ENCODE measurements at places on chromosomes 4 and X.

GRCh38 chrX:145506214-145506613 lies 258.9 kb downstream of the SPANXN1 start:
- no peak for DNase-seq

DNA sequence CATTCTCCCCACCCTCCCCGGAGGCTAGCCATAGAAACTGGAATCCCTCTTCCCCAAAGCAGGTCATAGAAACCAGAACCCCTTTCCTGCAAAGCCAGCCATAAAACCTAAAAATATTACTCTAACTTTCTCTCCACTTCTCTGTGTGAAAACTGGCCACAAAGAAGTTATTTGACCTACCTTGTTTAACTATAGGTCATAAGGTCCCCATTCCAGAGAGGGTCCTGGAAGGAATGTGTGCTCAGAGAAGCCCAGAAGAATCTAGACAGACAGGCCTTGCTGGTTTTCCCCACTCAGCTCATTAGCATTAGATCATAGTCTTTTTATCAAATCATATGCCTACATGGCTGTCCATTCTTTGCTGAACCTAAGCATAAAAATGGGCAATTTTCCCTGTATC lies 52.8 kb upstream of the TEX13A start:
- DNase-seq, result no peak

- DNase-seq, result no peak
These were observed 316.7 kb downstream of the ARHGAP10 start for GRCh38 chr4:148048598-148048997.

DNA sequence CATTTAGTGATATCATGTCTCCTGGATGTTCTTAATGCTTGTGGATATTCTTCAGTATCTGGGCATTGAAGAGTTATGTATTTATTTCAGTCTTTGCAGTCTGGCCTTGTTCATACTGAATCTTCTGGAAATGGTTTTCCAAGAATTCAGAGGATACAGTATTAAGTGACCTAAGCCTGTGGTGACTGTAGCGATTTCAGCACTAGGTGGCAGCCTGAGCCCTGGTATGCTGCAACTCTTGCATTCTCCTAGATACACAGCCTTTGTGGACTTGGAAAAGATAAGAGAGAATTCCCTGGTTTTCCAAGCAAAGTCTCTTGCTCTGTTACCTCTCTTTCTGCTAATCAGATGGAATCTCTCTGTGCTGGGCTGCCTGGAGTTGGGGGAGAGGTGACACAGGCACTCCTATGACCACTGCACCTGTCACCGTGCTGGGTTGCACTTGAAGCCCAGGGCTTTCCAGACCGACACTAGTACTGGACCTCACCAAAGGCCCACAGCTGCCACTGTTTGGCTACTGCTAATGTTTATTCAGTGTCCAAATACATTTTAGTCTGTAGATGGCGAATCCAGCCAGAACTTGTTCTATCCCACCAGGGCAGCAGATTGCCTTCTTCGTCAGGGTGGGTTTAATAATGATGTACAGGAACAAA lies 19.3 kb upstream of the SPIN2A start:
- peak; percentile 7 for DNase-seq

- no peak for DNase-seq
These were observed 13.5 kb downstream of the AMMECR1 start for GRCh38 chrX:110304371-110304770.

DNA sequence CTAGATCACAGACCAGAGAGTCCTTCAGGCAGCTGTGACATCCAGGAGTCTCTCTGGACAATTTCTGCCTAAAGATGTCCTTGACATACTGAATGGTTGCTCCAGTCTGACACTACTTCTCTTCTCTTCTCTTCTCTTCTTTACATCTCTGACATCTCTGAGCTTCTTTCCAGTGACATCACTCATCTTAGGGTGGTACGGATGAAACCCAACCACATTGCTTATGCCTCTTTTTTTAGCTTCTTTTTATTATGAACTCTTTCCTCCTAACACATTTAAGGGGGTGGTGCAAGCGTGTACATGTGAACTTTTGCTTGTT lies 39.4 kb upstream of the IRF2 start:
- DNase-seq, result no peak

GRCh38 chrX:112846187-112846586 lies 5.6 kb upstream of the AMOT start:
- no peak for DNase-seq

DNA sequence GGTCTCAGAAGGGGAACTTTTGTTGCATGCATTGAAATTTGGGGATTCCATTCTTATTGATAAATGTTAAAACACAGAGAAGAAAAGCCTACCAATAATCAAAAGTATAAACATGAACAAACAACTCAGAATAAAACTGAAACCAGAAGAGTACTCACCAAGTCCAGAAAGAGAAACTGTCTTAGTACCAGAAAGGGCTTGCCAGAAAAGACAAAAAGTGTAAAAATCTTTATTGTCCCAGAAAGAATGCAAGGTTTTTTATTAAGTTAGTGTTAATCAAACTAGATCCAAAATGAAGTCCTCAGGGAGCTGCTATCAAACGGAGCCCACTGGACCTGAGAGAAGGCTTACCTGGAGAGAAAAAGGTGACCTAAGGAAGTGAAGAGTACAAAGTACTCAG lies 897.5 kb downstream of the PCDH7 start:
- no peak for DNase-seq

- no peak for DNase-seq
These were observed 301.6 kb upstream of the DDX53 start for GRCh38 chrX:22698151-22698550.

- DNase-seq, result no peak
These were observed 9.2 kb downstream of the MAMLD1 start for GRCh38 chrX:150372280-150372679.

- no peak for DNase-seq
These were observed 516.1 kb upstream of the ZFP42 start for GRCh38 chr4:187479511-187479910.

GRCh38 chrX:11663875-11664210 lies 1.9 kb downstream of the ARHGAP6 start:
- peak; percentile 52 for DNase-seq

GRCh38 chr4:141713185-141713584 lies 76.8 kb downstream of the IL15 start:
- no peak for DNase-seq

DNA sequence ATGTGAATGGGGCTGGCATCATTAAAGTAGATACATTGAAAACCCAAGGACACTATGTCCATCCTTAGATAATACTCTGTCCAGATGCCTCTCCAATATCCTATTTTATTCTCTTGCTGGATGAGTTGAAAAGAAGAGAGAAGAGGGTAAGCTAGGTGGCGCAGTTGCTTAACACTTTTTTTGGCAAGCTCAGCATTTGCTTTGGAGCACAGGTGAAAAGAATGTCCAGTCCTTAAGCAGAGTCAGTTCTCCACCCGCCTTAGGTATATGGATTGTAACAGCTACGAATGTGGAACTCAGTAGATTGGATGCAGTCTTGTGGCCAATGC lies 208.4 kb downstream of the NWD2 start:
- DNase-seq, result peak; percentile 78

DNA sequence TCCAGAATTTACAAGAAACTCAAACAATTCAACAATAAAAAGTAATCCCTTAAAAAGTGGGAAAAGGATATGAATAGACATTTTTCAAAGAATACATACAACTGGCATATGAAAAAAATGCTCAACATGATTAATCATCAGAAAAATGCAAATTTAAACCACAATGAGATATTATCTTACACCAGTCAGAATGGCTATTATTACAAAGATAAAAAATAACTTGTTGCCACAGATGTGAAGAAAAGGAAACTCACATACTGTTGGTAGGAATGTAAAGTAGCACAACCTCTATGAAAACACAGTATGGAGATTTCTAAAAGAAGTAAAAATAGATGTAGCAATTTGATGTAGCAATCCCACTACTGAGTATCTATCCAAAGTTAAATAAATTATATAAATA lies 65.1 kb upstream of the DIAPH2 start:
- DNase-seq, result no peak

DNA sequence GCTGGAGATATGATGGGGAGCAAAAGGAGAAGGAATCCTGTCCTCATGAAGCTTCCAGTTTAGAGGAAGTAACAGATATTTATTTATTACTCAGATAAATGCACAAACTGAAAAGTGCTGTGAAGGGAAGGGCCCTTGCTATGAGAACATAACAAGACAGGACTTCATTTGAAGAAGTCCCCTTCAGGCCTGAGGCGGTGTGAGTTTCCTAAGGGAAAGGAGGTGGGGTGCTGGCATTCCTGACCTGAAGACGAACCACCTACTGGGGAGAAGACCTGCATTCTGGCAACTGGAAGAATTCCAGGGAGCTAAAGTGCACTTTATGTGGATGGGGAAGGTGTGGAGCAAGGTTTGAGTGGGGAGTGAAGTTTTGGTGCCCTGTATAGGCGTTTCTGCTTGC lies 15.9 kb upstream of the SPARCL1 start:
- no peak for DNase-seq

DNA sequence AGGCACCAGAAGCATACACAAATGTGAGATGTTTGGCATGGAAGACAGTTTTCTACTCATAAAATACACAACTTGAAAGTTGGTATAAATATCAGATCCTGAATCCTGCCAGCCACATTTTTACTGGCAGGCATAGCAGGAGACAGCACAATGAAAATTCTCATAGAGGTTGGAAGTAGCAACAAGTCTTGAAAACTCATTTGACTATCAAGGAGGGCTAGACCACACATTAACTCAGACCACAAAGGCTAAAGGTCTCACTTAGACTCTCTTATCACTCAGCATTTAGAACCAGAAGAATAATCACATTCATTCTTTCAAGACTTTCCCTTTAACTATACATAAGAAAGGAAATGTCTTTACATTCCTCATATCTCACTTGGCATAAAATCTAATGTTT lies 56.5 kb downstream of the SORBS2 start:
- no peak for DNase-seq

DNA sequence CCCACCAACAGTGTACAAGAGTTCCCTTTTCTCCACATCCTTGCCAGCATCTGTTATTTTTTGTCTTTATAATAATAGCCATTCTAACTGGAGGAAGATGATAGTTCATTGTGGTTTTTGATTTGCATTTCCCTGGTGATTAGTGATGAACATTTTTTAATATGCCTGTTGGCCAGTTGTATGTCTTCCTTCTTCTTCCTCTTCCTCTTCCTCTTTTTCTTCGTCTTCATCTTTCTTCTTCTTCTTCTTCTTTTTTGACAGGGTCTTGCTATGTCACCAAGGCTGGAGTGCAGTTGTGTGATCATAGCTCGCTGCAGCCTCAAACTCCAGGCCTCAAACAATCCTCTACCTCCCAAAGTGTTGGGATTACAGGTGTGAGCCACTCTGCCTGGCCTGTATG lies 87.4 kb downstream of the CCDC160 start:
- DNase-seq, result no peak

- DNase-seq, result no peak
These were observed 312.4 kb upstream of the DIPK2B start for GRCh38 chrX:45513042-45513441.

- no peak for DNase-seq
These were observed 45.7 kb downstream of the ING2 start for GRCh38 chr4:183550345-183551093.

- no peak for DNase-seq
These were observed 1.7 kb upstream of the AFP start for GRCh38 chr4:73434311-73434710.

GRCh38 chrX:127466211-127466610 lies 586.0 kb downstream of the ACTRT1 start:
- DNase-seq, result no peak

DNA sequence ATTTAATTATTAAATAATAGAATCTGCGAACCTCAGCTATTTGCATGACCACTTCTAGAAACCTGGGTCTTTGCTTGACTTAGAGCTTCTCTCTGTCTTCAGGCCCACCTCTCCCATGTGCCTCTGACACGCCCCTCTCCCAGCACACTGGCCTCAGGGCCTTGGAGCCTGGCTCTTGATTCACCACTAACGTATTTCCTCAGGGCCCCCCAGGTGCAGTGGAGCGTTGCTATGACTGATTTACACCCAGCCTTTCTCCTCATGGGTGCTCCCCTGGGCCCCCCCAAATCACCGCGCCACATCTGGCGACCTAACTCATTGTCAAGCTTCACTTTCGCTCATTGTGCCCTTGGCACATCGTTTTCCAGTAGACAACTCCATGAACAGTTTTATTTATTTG lies 37.9 kb upstream of the TENM3 start:
- no peak for DNase-seq

GRCh38 chrX:48498374-48498809 lies 10.4 kb upstream of the PORCN start:
- no peak for DNase-seq

DNA sequence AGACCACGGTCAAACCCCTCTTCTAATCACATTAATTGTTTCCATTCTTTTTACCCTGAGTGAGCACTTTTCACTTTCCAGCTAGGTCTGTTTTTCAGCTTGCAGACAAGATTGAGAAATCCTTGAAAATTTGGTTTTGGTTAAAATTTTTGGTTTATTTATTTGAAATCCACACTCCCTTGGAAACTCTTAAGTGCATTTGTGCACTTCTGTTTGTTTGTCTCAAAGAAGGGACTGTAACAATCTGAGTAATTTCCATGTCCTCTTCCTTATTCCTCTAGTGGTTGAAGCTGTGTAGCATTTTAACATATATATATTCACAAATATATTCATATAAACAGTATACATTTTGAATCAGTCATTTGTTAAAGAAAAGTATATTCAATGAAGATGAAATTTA lies 333.3 kb downstream of the ANK2 start:
- no peak for DNase-seq

DNA sequence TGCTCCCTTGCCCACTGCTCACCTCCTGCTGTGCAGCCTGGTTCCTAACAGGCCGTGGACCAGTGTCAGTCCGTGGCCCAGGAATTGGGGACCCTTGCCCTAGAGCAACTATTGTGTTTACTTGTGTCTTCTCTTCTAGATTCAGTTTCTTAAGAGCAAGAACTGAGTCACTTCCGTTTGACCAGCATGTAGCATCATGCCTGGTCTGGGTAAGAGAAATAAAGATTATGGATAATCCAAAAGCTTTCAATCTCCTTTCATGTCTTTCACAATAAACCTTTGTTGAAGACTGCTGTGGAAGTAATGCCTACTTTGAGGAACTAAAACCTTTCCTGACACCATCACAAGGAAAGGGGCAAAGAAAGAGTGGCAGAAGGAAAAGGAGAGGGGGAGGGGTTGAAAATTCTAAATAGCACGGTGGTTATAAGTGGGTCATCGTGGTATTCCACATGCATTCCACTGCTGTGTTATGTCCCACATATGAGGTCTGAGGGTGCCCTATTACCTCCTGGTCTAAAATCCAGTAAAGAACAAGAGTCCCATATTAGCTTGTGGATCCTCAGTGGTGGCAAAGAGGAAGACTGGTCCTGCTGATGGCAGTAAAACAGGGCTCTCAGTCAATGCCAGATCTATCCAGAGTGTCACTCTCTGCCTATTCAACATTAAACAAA lies 133.4 kb downstream of the RASL11B start:
- no peak for DNase-seq

GRCh38 chr4:182845618-182846017 lies 71.6 kb downstream of the DCTD start:
- no peak for DNase-seq

Data from GM12865 (cell line).